ENCODE measurements at places on chromosomes 16 and 17. TPM values are rescaled to one million over a fixed set of nuclear protein-coding genes. Genes with fewer than 3 reads are reported as not detected.

GRCh38 chr16:10868596-10869469 is 8.2 kb upstream of the CIITA start:
- no peak for DNase-seq

DNA sequence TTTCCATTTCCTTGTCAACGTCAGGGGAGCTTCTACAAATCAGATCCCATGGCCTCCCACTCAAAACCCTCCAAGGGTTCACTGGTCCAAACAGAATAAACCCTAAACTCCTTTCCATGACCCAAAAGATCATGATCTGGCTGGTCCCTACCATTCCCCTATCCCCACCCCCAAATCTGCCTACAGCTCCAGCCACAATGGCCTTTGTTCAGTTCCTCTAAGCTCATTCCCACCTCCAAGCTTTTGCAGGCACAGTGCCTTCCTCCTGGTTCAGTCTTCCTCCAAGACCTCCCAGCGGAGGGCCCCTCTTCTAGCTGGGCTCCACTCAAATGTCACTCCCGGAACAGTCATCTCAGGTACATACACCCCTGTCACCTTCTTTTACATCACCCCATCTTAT is 2.0 kb downstream of the GPRC5B start:
- DNase-seq: no peak

MPP2 gene
- total RNA-seq: 0.61 TPM

- DNase-seq: no peak
Observed at GRCh38 chr16:28110479-28110878, 47.0 kb upstream of the GSG1L start.

SLC9A5 gene
- 6.2 TPM for total RNA-seq

IFT20 gene
- total RNA-seq: 20.2 TPM

DNA sequence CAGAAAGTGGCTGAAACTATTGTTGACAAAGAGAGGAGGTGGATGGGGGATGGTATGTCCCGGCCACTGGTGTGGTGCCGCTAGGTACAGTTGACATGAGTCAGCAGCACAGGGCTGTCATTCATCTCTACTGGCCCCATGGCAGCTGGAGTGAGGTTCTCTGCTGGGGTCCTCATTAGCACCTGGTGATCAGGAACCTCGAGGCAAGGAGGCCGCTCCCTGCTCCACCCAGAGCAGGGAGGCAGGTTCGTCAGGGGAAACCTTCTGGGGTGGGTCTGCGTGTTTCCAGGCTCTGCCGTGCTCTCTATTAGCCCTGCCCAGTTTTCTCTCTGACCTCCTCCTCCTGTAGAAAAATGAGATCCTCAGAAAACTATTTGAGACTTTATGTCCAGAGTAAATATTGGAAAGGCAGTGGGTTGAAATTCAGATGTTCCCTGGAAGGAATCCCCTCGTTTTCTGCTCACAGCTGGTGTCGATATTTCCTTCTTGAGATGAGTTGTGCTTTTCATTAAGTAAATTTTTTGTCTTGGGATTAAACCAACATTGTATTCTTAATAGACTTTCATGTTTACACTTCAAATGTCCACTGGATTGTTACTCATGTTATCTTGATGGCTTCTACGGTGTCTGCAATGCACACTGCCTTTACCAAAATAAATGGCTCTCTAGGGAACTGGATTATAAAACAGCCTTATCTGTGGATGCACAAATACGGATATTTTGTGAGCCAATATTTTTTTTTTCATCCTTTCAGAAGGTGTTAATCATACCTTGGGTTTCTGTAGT is 7.1 kb downstream of the NTN1 start:
- DNase-seq: no peak
